ENCODE measurements at places on chromosomes 1 and 21.

GRCh38 chr1:173253046-173253445, 45.9 kb upstream of the TNFSF4 start:
- DNase-seq = peak; percentile 30

- DNase-seq = no peak
Observed at GRCh38 chr1:50697440-50698421, 262.3 kb downstream of the FAF1 start.

DNA sequence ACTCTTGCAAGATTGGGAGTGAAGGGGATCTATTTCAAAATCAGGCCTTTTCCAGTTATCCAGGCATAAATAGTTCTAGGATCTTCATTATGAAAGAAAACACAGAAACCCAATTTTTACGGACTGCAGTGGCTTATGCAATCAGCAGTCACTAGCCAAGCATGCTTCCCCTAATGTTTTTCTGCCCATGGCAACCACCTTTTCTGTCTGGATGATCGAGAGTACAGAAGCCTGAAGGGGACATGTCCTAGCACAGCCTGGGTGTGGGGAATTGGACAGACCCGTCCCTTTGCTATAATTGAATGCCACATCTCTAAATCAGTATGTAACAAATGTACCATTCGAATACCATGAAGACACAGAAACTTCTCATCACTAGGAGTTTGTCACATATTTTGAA, 29.8 kb upstream of the NCAM2 start:
- DNase-seq = peak; percentile 26

GRCh38 chr1:85259118-85259911, at the start of gene C1orf52:
TSS of gene C1orf52 (minus strand) at chr1:85259662. CDS start at chr1:85259633, 29 bp downstream.
- DNase-seq = peak; percentile 93

GRCh38 chr1:156129687-156130577, 15.4 kb downstream of the LMNA start:
- DNase-seq = peak; percentile 99

GRCh38 chr1:228684607-228685006, 50.7 kb upstream of the RHOU start:
- DNase-seq = no peak

DNA sequence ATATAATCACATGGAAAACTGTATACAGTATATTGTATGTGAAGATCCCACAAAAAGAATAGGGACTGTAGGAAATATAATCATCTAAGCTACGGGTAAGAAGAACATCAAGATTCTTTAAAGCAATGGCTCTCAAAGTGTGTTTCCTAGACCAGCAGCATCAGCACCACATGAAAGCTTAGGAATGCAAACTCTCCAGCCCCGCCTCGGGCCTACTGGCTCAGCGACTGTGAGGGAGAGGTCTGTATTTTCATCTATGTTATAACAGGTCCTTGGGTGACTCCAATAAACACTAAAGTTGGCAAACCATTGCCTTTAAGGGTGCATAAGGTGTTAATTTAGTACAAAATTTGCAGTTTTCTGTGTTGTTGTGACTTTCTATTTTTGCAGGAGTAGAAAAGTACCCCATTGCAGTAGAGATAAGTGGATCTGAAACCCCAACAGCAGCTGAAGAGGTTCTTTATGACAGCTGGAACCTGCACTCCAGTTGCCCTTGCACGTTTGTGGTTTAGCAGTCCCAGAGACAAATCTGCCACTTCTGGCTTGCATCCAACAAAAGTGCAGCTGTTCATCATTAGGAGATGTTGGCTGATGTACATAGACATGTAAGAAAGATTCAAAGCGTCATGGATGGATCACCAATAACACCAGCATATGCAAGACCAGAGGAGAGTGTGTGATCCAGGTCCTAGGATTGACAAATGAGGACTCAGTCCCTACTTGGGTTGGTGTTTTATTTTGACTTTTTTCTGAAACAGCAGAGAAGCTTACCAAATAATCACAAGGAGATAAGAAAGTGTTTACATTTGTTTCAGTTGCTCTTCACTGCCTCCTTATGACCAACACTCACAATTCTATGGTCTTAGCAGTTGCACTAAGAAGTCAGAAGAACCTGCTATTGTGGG, 15.9 kb upstream of the IFNAR1 start:
- DNase-seq = peak; percentile 77

- DNase-seq = no peak
Observed at GRCh38 chr1:228108055-228108690, 926 bp downstream of the MRPL55 start.

- peak; percentile 42 for DNase-seq
Observed at GRCh38 chr1:154869351-154870114, 548 bp downstream of the KCNN3 start.

DNA sequence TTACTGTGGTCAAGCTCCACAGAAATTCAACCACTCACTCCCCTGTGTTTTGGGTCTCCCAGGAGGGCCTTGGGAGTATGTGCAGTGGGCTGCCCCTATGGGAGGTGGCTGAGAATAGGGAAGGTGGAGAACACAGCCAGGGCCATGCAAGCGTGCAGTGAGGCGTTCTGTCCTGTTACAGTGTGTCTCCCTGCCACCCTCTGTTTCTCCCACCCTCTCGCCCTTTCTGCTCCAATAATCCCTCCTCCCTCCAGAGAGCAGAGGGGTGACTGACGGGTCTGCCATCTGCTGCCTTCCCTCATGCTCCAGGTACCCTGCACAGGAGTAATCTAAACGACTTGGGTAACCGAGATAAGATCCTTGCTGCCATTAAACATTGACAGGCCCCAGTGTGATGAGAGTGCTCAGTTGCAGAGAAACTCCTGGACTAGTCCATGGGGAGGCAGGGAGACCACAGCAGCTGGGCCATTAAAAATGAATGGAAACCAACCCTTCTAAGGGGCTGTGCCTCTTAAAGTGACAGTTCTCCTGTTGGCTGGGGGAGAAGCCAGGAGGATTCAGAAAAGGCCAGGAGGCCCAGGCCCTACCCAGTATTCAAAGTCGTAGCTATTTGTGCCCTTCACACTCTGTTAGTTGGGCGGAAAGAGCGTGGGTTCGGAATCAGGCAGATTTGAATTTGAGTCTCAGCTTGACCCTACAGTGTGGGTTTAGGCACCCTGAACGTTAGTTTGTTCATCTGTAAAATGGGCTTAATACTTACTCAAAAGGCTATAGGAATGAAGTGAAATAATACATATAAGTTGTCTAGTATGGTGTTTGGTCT, 22.4 kb upstream of the BTG2 start:
- no peak for DNase-seq

GRCh38 chr1:84116558-84116957, 27.5 kb upstream of the PRKACB start:
- DNase-seq = no peak

GRCh38 chr1:53321776-53322602, 5.9 kb downstream of the LRP8 start:
- no peak for DNase-seq

- peak; percentile 67 for DNase-seq
Observed at GRCh38 chr1:224929335-224930237, at the start of gene DNAH14. TSS of gene DNAH14 (plus strand) at chr1:224929675. CDS start at chr1:224952703, 23,028 bp downstream.

DNA sequence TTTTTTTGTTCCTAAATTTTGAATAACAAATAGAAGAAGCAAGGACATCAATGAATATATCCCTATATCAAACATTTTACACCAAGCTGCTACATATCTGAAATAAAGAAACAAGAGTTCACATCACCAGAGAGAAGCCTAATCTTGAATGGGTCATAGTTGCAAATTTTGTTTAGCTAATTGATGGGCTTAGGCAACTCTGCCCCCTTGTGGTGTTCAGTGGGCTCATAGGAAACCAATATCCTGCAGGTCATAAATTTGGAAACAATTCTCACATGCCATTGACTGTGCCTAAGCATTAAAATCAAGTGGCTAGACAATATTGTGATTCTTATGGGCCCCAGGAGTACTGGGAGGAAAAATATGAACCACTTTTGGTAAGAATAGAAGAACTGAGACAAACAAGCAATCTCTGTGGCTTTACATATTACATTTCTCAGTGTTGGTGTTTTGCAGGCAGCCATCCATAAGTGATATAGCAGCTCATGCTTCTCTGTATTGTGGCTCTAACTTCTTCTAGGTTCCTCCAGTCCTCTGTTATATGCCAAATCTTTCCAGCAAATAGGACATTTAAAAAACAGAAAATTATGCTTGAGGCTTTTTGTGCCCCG, 1262.8 kb upstream of the PRMT6 start:
- peak; percentile 40 for DNase-seq

- DNase-seq = no peak
Observed at GRCh38 chr1:171916315-171916771, 75.0 kb downstream of the DNM3 start.

DNA sequence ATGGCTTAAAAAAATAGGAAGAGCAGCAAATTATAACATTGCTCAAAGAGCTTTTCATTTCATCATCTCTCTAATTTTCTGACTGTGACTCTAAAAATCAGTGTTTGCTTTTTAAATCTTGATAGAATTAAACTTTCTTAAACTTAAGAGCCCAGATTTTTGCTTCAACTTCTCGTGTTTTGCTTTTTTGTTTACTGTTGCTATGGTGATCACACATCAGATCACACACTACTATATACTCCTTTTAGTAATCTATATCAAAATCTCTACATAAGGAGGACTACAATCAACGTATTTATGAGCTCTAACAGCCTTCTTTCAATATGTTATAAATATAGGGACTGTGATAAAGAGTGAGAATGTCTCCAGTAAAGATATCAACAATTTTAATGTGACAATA, 537.3 kb downstream of the KCNT2 start:
- no peak for DNase-seq

DNA sequence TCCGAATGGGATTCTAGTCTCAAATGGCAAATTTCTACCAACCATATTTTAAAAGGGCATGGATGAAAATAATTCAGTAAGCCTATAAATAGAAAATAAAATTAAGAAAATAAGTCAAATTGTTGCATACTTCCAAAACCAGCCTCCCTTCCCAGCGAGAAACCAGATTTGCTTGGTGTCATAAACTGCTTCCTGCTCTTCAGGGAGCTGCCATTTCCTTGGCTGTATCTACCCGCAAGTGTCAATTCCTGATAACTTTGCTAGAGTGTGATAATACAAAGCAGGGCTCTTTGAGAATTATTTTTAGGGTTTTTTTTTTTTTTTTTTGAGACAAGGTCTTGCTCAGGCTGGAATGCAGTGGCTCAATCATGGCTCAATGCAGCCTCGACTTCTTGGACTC, 62.3 kb downstream of the S1PR1 start:
- DNase-seq = no peak

- no peak for DNase-seq
Observed at GRCh38 chr1:38580594-38580993, 279.0 kb downstream of the RRAGC start.

DNA sequence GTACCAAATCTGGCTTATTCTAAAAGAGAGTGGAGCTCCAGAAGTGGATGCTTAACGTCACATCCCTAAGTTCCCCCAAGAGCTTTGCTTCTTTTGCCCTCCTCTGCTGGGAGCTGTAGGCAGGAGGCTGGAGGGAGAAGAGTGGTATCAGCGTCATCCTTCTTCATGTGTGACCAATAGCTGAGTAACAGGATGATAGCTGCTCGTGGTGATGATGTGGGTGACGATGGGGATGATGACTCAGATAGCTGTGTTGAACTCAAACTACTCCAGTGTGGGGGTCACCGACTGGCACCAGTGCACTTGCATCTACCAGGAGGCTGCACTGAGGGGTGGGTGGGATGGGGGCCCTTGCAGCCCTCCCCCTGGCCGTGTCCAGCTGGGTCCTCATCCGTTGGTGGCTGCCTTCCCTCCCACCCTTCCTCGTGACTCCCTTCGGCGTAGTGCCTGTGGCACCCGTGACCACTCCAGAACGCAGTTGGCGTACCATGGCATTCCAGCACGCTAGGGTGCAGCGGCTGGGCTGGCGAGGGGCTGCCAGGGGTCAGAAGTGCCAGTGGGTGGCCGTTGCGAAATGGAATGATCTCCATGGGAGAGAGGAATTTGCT, 1.1 kb downstream of the IGFN1 start:
- peak; percentile 95 for DNase-seq

DNA sequence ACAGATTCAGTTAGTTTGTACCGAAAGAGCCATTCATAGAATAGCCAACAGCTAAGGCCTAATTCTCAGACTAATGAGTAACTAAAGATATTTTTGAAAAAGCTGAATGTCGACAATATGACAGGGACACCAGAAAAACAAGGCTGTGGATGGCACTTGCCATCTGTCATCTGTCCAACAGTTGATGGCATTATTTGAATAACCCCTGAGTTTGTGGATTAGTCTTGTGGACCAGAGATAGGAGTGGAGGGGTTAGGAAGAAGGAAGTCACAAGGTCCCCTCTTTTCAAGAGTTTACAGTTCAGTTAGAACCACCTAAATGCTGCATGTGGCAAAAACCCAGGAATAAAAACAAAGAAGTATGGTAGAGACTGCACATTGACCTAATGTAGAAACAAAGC, 356.5 kb upstream of the DUSP10 start:
- no peak for DNase-seq

- peak; percentile 81 for DNase-seq
Observed at GRCh38 chr1:45929257-45929687, 125.9 kb downstream of the MAST2 start.

GRCh38 chr1:174877208-174877673, 122.5 kb upstream of the CACYBP start:
- no peak for DNase-seq

GRCh38 chr1:44413740-44414139, 8.7 kb downstream of the RNF220 start:
- no peak for DNase-seq

GRCh38 chr1:7808253-7808844, 24.3 kb downstream of the PER3 start:
- peak; percentile 14 for DNase-seq

GRCh38 chr1:159000625-159001024, 9.1 kb upstream of the IFI16 start:
- peak; percentile 95 for DNase-seq

DNA sequence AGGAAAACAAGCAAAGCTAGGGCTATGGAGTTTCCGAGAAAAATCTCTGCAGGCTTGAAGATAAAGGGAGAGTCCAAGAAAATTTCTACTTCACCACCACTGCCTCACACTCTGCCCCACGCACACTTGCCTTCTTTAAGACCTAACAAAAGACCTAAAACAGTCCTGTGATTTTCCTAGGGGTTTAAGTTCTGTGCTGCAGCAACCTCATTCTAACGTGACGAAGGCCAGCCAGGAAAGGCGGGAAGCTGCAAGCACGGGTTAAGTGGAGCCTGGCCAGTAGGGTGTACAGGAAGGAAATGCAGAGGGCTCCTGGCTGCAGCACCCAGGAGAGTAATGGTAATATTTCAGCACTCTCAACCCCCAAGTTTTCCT, 1.5 kb downstream of the SPATA6 start:
- peak; percentile 15 for DNase-seq

DNA sequence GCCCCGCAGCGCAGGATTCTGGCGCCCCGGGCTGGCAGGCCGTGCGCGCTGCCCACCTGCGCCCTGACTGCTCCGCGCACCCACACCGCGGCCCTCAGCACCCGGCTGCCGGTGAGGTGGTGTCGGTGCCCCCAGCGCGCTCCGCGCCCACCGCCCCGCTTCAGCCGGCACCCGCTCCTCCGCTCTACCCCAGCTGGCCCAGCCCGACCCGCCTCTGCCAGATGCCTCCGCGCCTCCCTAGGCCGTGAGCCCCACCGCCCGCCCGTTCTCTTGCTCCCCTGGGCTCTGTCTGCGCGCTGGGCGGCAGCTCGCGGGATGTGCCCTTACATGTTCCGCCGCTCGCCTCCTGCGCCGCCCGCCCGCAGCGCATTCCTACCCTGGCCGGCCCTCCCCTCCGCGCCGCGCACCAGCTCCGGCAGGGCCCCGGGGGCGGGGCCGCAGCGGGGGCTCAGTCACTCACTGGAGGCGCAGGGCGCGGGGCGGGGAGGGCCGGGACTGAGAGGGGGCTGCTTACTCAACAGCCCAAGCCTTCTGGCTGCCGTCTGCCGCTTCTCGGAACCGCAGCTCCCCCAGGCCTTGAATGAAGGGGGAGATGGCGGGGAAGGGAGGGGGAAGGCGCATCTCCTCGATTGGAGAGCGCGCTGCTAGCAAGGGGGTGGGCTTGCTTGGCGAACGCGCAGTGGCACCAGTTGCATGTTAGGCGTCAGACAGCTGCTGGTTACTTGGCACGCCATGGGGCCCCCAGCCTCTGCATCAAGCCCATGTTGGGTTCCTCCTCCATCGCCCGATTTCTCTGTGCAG, at the start of gene PHLDA3:
Gene PHLDA3, minus strand, starts transcription at position 345 of the 801 bp plus-strand sequence. CDS start 402 bp downstream, outside the sequence.
- DNase-seq = peak; percentile 95
